ENCODE measurements at places on chromosomes 2 and 18.

GRCh38 chr2:181036445-181036844 lies 56.0 kb downstream of the UBE2E3 start:
- no peak for DNase-seq

- no peak for DNase-seq
Measured at GRCh38 chr2:73350035-73350691, 35.5 kb upstream of the ALMS1 start.

DNA sequence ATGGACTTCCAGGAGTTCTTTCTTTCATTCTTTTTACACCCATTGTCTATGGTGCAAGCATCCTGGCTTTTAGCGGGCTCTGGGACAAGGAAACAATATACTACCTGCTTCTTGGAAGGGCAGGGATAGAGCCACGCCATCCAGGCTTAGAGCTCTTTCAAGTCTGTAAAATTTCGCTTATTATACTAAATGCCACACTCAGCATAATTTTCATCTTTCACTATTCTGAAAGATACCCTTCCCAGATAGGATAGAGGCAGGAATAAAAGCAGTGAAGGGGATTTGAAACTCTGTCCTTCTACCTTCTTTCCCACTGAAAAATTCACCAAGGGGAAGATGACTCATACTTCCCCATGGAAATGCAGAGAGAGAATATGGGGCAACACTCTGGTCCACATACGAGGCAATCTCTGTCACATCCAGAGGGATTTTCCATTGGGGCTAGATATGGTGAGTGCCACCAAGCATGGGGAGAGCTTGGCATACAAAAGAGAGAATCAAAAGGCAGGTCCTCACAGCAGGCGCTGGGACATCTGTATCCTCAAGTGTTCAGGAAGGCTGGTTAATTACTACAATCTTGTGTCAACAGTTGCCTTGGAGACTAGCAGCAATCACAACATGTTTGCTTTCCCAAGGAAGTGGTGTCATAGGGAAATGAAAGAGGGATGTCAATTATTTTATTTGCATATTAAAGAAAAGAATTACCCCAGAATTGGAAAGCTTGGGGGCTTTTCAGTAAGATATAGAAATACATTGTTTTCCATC lies 127.6 kb downstream of the TDRD15 start:
- DNase-seq: no peak

GRCh38 chr18:49841236-49842217 lies 28.2 kb upstream of the ACAA2 start:
- DNase-seq: no peak

- DNase-seq: no peak
Measured at GRCh38 chr2:239608260-239608659, 207.4 kb upstream of the HDAC4 start.

DNA sequence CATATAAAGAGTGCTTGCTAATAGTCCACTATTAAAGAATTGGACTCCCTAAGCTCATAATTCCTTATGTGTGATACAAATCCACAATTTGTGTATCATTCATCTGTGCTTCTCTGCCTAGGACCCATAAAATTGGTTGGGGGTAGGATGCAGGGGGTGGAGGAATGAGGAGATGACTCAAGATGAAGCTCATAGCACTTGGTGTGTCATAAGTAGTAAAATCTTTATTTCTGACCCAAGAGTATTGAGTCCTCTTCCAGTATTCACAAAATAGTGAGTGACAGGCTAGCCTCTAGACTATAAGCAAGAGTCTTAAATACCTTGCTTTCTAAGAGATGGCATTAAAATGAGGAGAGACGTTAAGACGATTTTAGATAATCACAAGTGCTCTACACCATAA lies 390.9 kb upstream of the CDH19 start:
- no peak for DNase-seq

GRCh38 chr2:100742277-100743254 lies 77.4 kb upstream of the NPAS2 start:
- DNase-seq: no peak

- DNase-seq: no peak
Measured at GRCh38 chr18:26544451-26544850, 3.9 kb downstream of the KCTD1 start.

GRCh38 chr2:96147593-96148201 lies 2.5 kb upstream of the DUSP2 start:
- no peak for DNase-seq

DNA sequence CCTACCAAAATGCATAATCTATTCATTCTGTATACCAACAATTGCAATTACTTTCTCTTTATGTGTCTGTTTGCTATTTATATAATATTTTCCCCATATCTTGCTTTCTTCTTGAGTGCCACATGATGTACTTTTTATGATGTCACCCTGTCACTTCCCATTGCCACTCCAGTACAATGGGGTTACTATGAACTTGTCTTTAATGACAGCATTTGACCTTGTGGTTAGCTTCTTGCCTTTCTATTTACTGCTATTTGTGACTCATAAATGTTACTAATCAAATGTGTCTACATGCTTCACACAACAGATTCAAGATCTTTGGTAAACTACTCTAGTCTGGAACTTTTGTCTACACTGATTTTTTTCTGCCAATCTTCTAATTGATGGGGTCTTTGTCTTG lies 486.3 kb downstream of the NR4A2 start:
- DNase-seq: no peak

- DNase-seq: no peak
Measured at GRCh38 chr2:219731173-219731572, 103.7 kb downstream of the SLC4A3 start.

GRCh38 chr2:198314559-198315153 lies 510.3 kb downstream of the PLCL1 start:
- no peak for DNase-seq

GRCh38 chr2:103213028-103213542 lies 451.3 kb downstream of the TMEM182 start:
- DNase-seq: no peak

- no peak for DNase-seq
Measured at GRCh38 chr2:158719403-158719802, 75.7 kb upstream of the DAPL1 start.

DNA sequence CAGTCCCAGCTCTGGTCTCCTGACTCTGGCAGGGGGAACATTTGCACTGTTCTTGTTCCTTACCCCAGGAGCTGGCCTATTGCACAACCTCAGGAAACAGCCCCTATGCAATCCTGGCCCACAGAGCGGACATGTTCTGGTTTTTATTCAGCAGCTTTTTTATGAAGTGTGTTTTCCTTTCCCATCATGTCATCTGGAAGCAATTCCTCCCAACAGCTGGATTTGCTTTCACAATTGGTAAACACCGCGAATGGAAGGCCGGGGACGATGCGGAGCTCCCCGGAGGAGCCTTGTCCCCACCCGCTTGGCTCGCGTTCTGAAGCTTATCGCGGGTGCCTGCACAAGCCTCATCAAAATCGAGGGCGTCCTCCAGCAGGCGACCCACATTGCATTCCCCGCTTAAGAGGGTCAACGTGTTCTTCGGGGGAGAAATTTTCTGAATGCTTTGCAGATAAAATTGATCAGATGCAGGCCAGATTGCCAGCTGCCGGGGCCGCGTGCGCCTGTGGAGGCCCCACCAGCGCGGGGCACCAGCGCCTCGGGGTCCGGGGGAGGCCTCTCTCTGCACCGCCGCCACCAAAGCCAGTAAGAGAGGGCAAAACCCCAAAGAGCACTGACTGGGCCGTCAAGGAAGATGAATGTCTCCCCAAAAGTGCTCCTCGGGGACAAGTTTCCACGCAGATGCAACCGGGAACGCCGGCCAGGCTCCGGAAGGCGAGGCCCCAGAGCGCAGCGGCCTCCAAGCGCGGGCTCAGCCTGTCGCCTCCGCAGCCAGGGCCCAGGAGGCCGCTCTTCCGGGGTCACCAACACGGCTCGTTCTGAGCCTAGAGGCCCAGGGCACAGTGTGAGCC lies 60.3 kb upstream of the SP3 start:
- no peak for DNase-seq

GRCh38 chr18:36179562-36180355 lies 7.5 kb upstream of the MOCOS start:
- no peak for DNase-seq

DNA sequence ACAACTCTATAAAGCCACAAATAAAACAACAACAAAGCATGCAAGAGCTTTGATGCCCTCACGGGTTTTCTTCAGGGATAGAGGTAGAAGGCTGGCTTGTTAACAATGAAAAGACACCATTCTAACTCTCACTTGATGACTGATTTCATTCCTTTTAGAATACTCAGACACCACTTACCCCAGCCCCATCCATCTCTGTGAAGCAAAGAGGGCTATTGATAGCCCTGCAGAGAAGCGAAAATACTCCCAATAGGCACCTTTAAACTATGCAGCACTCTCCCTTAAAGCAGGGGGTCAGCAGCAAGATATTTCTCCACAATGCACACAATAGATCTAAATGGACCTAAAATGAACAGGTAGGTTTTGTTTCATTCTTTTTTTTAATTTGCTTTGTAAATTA lies 35.1 kb downstream of the ZNF385B start:
- DNase-seq: no peak

DNA sequence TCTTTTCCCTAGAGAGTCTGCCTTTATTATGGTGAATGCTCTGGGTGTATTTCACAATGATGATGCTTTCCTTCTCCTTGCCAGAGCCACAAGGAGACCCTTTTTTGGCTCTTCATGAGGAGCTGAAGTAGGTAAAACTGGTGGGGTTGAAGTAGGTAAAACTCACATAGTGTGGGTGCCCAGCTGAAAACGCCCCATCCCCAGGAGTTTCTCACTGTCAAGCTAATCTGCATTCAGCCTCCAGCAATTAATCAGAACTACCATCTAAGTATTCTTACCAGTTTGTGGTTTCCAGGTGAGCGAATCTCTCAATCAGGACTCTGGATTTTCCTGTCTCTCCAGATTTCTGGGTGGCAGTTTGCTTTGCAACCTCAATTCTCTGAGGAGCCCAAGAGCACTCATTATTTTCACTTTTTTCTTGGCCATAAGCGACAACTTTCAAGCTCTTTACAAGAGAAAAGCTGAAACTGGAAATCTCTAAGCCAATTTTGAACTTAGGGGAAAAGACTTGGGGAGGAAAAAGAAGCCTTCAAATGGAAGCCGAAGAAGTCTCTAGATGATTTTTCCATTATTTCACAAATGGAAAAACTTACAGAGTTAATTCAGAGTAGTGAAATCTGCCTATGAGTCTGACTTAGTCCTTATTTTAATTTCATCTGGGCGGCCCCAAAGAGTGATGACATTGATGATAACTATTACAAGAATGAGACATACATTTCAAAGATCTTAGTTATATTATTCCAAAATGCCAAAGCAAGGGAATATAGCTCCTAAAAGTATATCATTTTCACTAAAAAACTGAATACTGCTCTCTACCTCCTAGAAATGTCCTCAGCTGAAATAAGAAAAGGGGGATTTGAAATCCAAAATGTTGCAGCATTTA lies 121.4 kb upstream of the MAP3K20 start:
- no peak for DNase-seq

- DNase-seq: no peak
Measured at GRCh38 chr2:10073706-10074105, 6.5 kb downstream of the CYS1 start.

DNA sequence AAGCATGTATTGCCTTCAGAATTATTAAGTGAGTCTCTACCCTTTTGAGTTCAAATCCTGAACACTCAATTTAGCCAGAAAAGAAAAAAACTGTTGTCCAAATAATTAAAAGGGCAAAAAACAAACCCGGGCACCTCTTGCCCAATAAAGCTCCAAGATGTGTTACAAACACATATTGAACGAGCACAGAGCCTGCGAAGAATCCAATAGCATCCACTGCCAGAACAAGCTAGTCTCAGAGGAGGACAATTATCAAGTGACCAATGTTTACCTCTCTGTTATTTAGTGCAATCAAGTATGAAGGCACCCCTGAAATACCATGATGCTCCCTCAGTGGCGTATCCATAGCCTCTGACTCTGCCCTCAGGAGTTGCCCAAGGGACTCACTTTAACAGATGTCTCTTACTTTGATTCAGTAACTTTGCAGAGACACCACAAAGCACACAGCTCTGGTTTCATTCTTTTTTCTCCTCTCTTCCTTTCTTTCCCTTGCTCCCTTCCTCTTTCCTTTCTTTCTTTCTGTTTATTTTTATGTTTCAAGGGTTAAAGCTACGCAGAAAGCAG lies 93.5 kb upstream of the SPATS2L start:
- no peak for DNase-seq

- DNase-seq: no peak
Measured at GRCh38 chr2:191126386-191127085, 24.3 kb downstream of the STAT4 start.

DNA sequence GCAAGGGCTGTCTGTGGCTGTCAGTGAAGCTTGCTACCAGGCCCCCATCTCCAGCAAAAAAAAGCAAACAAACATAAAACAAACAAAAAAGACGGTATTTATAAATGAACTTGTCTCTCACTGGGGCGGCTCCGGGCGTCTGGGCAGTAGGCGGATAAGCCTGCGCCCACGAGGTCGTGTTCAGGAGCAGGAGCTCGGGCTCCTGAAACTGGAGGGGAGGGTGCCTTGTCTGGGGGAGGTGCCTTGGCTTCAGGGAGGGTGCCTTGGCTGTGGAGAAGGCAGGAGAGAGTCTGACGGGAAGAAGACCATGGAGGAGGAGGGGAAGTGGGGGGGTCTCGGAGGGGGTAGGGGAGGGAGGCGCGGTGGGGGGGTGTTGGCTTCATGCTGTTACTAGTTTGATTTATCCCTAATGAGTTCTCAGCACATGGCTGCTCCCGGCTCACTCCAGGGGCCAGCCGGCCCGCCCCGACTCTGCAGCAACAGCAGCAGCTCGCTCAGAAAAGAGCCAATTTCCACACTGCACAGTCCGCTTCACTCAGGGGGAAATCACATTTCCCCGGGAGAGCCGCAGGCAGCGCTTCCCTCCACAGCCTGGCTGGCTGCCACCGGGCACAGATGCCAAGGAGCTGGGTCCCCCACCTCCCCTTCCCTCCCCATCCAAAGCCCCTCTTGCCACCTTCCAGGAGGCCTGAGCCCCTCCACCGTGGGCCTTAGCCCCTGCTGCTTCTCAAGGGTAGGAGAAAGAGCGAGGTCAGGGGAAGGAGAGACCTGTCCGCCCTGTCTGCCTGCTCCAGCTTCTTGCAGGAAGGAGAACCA lies 38.7 kb downstream of the PSD4 start:
- DNase-seq: no peak

GRCh38 chr2:30287857-30288513 lies 56.7 kb downstream of the LBH start:
- no peak for DNase-seq

GRCh38 chr18:67597759-67598158 lies 81.2 kb upstream of the DSEL start:
- no peak for DNase-seq

- DNase-seq: no peak
Measured at GRCh38 chr2:161031511-161031910, 128.7 kb upstream of the TANK start.

DNA sequence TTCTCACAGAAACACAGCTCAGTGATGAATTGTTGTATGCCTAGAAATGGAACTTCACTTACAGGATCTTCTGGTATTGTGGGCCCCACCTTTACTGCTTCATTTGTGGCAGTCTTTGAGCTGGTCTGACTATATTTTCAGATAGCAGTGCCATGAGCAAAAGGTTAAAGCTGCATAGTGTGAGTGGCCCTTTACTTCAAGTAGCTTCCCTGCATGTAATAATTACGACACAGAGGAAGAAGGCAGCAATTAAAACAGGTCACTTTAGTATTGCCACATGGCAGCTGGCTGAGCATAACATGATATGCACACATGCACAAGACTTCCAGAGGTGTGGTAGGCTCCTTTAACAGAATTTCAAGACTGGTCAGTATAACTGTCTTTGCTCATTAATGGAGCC lies 426.3 kb upstream of the ZEB2 start:
- DNase-seq: no peak

GRCh38 chr2:64836566-64836965 lies 152.6 kb upstream of the SLC1A4 start:
- no peak for DNase-seq

Data from endothelial cell (in vitro differentiated cells).